ENCODE measurements at places on chromosomes 11 and 22. TPM values are rescaled to one million over a fixed set of nuclear protein-coding genes. Genes with fewer than 3 reads are reported as not detected.

DNA sequence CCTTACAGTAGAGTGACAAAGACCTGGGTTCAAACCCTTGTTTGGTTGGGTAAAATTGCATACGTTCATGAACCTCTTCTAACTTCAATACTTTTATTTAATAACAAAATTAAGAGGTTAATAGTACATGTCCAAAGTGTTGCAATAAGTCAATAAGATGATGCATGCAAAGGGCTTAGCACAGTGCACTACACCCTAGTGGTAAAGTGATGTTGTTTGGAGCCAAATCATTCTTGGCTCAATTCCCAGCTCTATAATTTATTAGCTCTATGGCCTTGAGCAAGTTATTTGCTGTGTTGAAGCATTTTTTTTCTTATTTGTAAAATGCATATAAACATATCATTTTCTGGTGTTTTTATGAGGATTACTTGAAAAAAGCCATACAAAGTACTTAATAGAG lies 945.3 kb downstream of the LRRC4C start:
- DNase-seq: no peak

DNA sequence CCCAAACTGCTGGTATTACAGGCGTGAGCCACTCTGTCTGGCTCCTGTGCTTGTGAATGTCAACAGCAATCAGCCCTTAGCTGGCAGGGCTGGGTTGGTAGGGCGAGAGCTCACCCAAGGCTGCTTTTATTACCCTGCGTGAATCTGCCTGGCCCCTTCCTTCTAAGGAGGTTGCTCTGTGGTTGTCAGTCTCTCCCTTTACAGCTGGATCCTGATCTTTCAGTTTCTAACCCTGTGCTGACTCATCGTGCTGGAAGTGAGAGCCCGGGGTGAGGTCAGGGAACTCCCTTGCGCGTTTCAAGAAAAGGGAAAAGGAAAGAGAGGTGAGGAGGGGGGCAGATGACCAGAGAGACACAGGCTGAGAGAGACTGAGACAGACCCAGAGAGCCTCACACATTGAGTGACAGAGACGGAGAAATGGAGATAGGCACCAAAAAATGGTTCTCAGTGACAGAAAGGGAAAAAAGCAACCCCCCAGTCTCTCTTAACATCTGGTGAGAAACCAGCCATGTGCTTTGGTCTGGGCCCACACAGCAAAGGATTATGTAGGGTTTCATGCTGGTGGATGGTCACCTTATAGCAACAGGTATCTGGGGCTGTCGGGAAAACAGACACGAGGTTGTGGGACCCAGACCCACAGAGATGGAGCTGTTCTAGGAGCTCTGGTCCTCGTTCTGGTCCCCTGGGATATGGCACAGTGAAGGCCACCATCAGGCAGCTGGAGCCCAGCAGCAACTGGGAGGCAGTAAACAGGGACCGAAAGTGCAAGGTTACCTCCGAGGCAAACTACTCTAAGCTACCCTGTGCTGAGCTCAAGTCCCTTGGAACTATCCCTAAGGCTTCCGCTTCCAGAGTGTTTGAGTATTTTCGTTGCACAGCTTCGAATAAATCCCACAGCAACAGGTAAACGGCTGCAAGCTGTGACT lies 2.5 kb downstream of the TCN2 start:
- no peak for DNase-seq

DNA sequence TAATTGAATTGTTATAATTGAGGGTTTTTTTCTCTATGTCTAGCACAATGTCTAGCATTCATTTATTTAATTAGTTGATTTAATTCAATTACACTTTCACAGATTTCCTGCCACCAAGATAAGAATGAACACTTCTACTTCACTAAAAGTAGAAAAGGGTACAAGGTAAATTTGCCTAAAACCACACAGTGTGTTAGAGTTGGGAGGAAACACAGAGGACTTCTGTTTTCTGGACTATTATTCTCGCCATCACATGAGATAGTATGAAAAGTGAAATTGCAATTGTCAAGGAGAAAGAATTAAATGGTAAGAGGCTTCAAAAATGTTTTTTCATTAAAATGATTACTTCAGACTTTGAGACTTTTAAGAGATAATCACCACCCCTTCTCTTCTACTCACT lies 109.5 kb downstream of the ETS1 start:
- no peak for DNase-seq

- DNase-seq: no peak
These were observed 24.7 kb downstream of the CHEK1 start for GRCh38 chr11:125649465-125650166.

DNA sequence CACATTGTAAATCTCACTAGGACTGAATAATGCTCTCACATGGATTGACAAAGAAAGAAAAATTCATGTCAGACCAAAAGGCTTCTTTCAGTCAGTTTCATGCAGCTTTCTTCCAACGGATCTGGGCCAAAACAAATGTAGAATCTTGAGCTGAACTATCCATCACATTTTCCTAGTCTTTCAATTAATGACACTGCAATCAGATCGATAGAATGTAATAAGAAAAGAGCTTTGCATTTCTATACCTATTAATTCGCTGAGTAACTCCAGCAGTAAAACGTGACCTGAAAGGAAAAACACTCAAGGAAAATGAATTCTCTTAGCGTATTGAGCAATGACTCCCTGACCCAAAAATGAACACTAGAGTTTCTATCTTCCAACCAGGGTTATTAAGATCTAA lies 194.8 kb upstream of the BLID start:
- no peak for DNase-seq

MRGPRX3 gene
- not detected for total RNA-seq

DNA sequence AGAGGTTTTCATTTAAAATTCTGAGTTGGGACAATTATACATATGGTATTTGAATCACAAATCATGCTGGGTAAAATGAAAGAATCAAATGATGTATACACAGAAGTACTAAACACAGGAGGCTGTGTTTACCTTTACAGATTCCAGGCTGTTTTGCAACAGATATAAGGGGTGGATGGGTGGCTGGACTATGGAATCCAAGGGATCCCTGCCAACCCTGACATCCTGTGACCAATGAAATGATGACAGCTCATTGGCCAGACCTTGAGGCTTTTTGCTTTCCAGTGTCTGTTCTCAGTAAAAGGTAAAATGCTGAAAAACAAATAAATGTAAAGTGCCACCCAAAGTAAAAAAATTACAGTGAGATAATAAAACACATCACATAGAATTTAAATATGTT lies 3.3 kb upstream of the DDI1 start:
- DNase-seq: no peak

CD3G gene
- 0.15 TPM for total RNA-seq

ABCG4 gene
- total RNA-seq: 0.39 TPM

DNA sequence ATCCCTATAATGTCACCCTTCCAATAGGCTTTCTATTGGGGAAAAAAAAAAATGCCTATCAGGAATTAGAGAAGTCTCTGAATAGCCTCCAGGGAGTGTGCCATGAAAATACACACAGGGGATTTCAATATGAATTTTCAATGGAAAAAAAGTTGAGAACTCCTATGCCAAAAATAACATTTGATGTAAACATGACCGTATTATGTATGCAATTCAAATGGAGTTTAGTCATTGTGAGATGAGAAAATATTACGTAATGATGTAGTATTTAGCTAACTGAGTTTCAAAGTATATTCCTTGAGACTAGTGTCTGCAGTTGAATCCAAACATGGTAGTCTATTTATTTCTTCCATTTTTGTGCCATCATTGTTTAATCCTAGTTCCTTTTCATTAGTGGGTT lies 182.3 kb downstream of the BLID start:
- DNase-seq: no peak

DNA sequence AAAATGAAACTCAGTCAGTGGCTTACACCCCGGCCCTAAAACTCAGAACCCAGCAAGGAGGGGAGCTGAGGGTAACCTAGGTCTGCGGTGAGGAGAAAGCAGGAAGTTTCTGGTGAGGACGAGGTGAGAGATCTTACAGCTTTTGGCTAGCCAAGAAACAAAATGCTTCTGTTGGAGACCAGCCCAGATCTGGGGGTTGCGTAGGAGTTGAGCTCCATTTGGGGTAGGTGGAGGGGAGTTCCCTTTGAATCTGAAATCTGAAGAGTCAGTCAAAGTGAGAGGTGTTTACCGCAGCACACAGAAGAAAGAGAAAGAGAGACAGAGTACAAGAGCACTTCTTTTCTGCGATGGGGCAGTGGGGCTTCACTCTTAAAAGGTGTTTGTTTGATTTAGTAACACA lies 29.6 kb downstream of the EHF start:
- no peak for DNase-seq

GRCh38 chr11:2699185-2699530 lies 636 bp downstream of the KCNQ1OT1 start:
- no peak for DNase-seq

- no peak for DNase-seq
These were observed 4.0 kb downstream of the APOL4 start for GRCh38 chr22:36197514-36198146.

PMM1 gene
- total RNA-seq: 30.5 TPM

CCDC89 gene
- total RNA-seq: 1.7 TPM

- DNase-seq: peak; percentile 74
These were observed 23.4 kb upstream of the RIC3 start for GRCh38 chr11:8192016-8192895.

DNA sequence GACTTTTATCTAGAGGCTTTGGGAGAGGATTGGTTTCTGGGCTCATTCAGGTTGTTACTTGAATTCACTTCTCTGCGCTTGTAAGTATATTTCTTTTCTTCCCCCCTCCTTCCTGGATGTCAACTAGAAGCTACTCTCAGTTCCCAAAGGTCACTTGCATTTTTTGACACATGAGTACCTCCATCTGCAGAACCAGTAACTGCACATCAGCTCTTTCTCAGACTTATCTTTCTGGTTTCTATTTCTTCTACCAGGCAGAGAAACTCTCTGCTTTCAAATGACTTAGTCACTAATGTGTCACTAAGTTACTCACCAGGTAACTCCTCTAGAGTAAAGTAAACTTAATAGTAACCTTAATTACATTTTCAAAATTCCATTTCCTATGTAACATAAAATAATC lies 773.0 kb upstream of the LUZP2 start:
- no peak for DNase-seq

CBLIF gene
- total RNA-seq: not detected

DERL3 gene
- total RNA-seq: 1.0 TPM

H19 gene
- total RNA-seq: 1,268 TPM
